Naive thymus-derived CD4-positive, alpha-beta T cell (primary cell): ENCODE measurements at places on chromosomes 2 and 18.

GRCh38 chr2:160208655-160209515 is 8.8 kb upstream of the ITGB6 start:
- no peak for DNase-seq

- no peak for DNase-seq
Observed at GRCh38 chr18:48459016-48459415, 49.8 kb upstream of the ZBTB7C start.

GRCh38 chr2:189147989-189148388 is 31.6 kb downstream of the COL5A2 start:
- DNase-seq: no peak

DNA sequence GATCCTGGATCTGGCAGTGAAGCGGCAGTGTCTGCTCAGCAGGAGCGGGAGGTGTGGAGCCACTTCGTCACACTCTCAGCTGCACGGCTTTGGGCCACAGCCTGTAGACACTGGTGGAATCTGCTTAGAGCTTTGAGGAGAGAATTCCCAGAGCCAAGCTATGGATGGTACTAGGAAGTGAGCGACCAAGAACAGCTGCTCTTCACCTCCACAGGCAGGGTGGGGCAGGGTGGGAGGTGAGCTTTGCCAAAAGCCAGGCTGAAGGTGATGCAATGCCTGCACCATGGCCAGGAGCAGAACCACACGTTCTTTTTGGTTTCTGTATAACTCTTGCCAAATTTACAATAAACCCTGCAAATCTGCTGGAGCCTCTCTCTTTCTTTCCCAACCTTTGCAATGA is 226.1 kb downstream of the ANKRD30B start:
- DNase-seq: no peak

DNA sequence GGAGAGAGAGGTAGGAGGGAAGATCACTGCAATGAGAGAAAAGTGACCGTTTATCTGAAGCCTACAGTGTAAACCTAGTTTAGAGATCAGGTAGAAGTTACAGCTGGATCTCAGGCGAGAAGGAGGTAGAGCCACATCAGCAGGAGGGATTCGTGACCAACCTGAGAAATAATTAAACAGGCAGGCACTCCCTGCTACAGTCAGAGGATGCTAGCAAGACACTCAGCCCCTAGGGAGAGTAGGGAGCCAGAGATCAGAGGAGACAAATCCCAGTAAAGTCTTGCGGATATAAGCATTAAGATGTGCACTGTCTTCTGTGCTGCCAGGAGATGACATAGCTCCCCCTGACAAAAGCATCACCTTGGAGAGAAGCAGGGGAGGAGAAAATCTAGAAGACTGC is 629.1 kb upstream of the SLC39A10 start:
- no peak for DNase-seq
